Activated T-helper 1 cell treated with anti-CD3 and anti-CD28 coated beads, Interleukin-2, amount 50 U/mL, for 16 hours (primary cell): ENCODE measurements at places on chromosomes 12 and 14.

DNA sequence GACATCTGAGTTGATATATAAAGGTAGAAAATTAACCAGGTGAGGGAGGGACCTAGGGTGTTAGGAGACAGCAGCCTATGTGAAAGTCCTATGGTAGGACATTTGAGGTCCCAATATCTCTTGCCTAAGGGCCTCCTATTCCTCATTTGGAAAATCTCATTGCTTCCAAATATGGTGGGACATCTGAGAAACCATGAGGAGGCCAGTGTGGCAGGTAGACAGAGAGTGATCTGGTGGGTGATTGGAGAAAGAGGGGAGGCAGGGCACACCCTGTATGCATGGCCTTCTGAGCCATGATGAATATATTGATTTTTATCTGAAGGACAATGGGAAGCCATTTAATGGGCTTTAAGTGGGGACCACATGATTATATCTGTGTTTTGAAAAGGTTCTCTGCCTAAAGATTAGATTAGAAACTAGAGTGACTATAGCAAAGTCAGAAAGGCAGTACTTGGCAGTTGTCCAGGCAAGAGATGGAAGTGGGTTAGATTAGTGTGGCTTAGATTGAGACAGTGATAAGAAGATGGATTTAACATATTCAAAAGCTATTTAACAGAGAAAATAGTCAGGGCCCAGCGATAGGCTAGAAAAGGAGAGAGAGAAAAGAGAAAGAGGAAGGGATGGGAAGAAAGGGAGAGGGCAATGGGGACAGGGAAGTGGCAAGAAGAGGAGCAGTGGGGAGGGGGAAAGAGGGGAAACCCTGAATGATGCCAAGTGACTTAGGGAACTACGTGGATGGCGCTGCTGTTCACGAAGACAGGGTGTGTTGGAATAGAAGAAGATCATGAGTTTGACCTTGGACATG, 237.2 kb upstream of the SRRM4 start:
- DNase-seq: no peak

DNA sequence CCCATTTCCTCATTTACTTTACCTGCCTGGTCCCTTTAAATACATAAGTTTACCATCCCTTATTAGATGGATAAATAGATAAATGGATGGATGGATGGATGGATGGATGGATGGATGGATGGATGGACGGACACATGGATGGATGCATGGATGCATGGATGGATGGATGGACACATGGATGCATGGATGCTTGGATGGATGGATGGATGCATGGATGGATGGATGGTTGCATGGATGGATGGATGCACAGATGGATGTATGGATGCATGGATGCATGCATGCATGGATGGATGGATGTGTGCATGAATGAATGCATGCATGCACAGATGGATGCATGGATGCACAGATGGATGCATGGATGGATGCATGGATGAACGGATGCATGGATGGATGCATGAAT, 93.6 kb downstream of the DPF3 start:
- no peak for DNase-seq

DNA sequence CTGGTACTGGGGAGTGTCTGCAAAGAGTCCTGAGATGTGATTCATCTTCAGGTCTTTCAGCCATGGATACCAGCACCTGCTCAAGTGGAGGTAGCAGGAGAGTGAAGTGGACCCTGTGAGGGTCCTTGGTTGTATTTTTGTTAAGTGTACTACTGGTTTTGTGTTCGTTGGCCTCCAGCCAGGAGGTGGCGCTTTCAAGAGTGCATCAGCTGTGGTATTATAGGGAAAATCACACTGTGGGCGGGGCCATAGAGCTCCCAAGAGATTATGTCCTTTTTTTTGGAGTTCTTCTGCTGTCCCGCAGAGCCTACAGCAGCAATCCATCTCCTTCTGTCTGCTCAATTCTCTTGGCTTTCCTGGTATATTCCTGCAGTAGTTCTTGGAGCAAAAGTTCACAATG, 66.8 kb downstream of the SPATA7 start:
- DNase-seq: no peak

GRCh38 chr12:9615420-9616136, 7.9 kb upstream of the KLRB1 start:
- DNase-seq: no peak

- DNase-seq: no peak
These were observed 8.8 kb upstream of the DDHD1 start for GRCh38 chr14:53161758-53162435.

GRCh38 chr14:93984987-93985410, 8.6 kb upstream of the ASB2 start:
- DNase-seq: no peak

GRCh38 chr12:57051011-57051410, 1.1 kb upstream of the MYO1A start:
- no peak for DNase-seq
